ENCODE measurements at places on chromosomes 11 and 22. TPM values are rescaled to one million over a fixed set of nuclear protein-coding genes. Genes with fewer than 3 reads are reported as not detected.

DNA sequence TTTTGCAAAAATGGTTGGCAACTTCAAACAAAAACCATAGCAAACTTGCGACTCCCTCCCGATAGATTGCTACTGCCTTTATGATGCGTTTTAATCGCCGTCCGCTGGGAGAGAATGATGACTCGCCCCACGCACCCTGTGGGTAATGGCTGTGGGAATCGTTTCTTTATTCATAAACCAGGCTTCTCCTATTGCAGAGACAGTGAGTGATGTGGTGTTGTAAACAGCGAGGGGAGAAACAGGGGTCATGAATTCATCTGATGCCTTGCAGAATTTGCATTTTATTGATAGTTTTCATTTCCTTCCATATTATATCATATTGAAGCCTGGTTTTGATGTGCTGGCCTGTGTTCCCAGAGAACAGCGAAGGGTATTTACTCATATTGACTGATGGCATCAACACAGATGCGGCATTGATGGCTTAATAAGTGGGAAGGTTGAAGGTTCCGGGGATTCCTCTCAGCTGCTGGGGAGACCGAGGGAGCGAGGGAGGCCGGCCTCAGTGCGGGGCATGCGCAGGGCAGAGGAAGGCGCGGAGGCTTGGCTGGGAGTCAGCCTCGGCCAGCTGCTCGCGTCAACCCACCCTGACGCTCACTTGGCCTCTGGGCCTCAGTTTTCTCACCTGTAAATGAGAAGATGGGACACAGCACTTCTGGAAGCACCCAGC, 41.3 kb downstream of the ARHGAP8 start:
- no peak for DNase-seq

MAFF gene
- 34.6 TPM for polyA plus RNA-seq

NPTXR gene
- polyA plus RNA-seq = 0.99 TPM

OPCML gene
- 0.69 TPM for polyA plus RNA-seq

GRCh38 chr11:117997823-117998579, 11.8 kb downstream of the IL10RA start:
- no peak for DNase-seq

- no peak for DNase-seq
Observed at GRCh38 chr11:69041516-69041915, 7.2 kb upstream of the TPCN2 start.

BIK gene
- not detected for polyA plus RNA-seq

APOL5 gene
- polyA plus RNA-seq = not detected

GRCh38 chr11:128487978-128488377, 99.4 kb downstream of the ETS1 start:
- DNase-seq = no peak

GRCh38 chr11:75525433-75526191, at the start of gene GDPD5:
Gene GDPD5 (minus strand): TSS chr11:75525941. CDS start chr11:75477735, 48,206 bp downstream.
- DNase-seq = peak; percentile 89
